Effector memory CD8-positive, alpha-beta T cell (primary cell): ENCODE measurements at places on chromosomes 1 and 21.

GRCh38 chr21:36663033-36663855 is 35.7 kb upstream of the SIM2 start:
- H3K4me1 ChIP-seq: no peaks in the 10 kb centered on the region
- no peak overlapping the region for H3K27ac ChIP-seq
- peaks cover 61% of the 10 kb centered on the region for H3K27me3 ChIP-seq
- no peaks in the 10 kb centered on the region for H3K36me3 ChIP-seq
- H3K4me3 ChIP-seq: no peak overlapping the region
- no peak for DNase-seq

DNA sequence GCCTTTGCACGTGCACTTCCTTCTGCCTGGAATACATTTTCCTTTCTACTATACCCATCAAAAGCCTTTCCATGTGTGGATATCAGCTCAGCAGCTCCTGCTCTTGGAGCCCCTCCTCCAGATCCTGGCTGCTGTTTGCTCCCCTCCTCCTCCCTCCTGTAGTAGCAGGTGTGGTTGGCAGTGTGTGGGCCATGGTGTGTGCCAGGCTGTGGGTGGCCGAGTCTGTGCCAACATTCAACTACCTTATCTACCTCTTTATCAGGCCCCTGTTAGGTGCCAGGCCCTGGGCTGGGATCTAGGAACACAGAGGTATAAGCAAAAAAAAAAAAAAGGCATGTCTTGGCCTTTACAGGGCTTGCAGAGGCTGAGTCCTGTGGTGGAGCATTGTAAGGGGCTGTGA is 180.6 kb upstream of the JUN start:
- DNase-seq: no peak
- no peak overlapping the region for H3K4me3 ChIP-seq
- no peaks in the 10 kb centered on the region for H3K36me3 ChIP-seq

GRCh38 chr21:44521301-44521927 is 18.6 kb downstream of the KRTAP10-1 start:
- no peak overlapping the region for H3K4me3 ChIP-seq
- peaks cover 12% of the 10 kb centered on the region for H3K27me3 ChIP-seq
- no peak for DNase-seq

- peaks cover 3% of the 10 kb centered on the region for H3K36me3 ChIP-seq
- H3K4me1 ChIP-seq: no peaks in the 10 kb centered on the region
- DNase-seq: no peak
- H3K27me3 ChIP-seq: peaks cover 27% of the 10 kb centered on the region
Measured at GRCh38 chr1:168939110-168939946, 167.2 kb upstream of the ATP1B1 start.

GRCh38 chr1:233113009-233113879 is 162.8 kb downstream of the NTPCR start:
- H3K27me3 ChIP-seq: no peaks in the 10 kb centered on the region
- DNase-seq: no peak
- H3K4me1 ChIP-seq: peaks cover 5% of the 10 kb centered on the region
- no peak overlapping the region for H3K27ac ChIP-seq

DNA sequence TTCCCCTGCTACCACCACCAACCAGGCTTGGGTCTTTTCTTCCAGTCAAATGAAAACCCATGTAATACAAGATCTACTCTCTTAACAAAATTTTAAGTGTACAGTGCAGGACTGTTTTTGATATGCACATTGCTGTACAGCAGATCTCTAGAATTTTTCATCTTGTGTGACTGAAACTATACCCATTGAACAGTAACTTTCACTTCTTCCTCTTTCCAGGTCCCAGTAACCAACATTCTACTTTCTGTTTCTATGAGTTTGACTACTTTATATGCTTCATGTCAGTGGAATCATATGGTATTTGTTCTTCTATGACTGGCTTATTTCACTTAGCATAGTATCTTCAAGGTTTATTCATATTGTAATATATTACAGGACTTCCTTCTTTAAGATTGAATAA is 45.3 kb upstream of the PLPPR4 start:
- H3K4me3 ChIP-seq: no peak overlapping the region
- H3K4me1 ChIP-seq: no peaks in the 10 kb centered on the region
- no peak for DNase-seq
- no peaks in the 10 kb centered on the region for H3K27me3 ChIP-seq
- H3K36me3 ChIP-seq: no peaks in the 10 kb centered on the region

- H3K27ac ChIP-seq: no peak overlapping the region
- H3K4me1 ChIP-seq: no peaks in the 10 kb centered on the region
- H3K4me3 ChIP-seq: no peak overlapping the region
- H3K27me3 ChIP-seq: no peaks in the 10 kb centered on the region
- H3K36me3 ChIP-seq: peaks cover 3% of the 10 kb centered on the region
Measured at GRCh38 chr1:41122851-41123518, 101.5 kb upstream of the SLFNL1 start.
